ENCODE measurements at places on chromosomes 6 and 20. TPM values are rescaled to one million over a fixed set of nuclear protein-coding genes. Genes with fewer than 3 reads are reported as not detected.

SRSF6 gene
- 151 TPM for total RNA-seq

IL17A gene
- not detected for total RNA-seq

PAK5 gene
- total RNA-seq = 12.5 TPM

FRK gene
- total RNA-seq = 24.3 TPM

RBBP8NL gene
- total RNA-seq = 6.2 TPM

HLA-DQB2 gene
- total RNA-seq = 4.0 TPM

ATP6V1G2 gene
- total RNA-seq = 4.1 TPM

PLG gene
- total RNA-seq = 3.9 TPM

NMBR gene
- not detected for total RNA-seq

ARFGEF3 gene
- 17.6 TPM for total RNA-seq

SOD2 gene
- 189 TPM for total RNA-seq

DNA sequence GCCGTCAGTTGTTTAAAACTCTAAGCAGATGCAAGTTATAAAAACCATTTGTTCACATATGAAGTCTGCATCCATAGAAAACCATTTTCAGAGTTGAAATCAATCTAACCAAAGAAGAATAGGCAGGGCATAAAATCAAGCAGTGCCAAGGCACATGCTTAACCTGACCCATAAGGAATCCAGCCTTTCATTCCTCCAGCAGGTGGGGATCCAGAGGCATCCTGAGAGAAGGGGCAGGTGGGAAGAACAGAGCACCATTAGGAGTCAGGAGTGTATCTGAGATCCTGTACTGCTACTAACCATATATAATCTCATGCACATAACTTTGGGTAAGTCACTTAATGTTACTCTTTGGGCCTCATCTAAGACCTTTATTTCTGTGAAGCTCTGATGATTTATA lies 29.4 kb upstream of the FOXO3 start:
- no peak for DNase-seq

DNA sequence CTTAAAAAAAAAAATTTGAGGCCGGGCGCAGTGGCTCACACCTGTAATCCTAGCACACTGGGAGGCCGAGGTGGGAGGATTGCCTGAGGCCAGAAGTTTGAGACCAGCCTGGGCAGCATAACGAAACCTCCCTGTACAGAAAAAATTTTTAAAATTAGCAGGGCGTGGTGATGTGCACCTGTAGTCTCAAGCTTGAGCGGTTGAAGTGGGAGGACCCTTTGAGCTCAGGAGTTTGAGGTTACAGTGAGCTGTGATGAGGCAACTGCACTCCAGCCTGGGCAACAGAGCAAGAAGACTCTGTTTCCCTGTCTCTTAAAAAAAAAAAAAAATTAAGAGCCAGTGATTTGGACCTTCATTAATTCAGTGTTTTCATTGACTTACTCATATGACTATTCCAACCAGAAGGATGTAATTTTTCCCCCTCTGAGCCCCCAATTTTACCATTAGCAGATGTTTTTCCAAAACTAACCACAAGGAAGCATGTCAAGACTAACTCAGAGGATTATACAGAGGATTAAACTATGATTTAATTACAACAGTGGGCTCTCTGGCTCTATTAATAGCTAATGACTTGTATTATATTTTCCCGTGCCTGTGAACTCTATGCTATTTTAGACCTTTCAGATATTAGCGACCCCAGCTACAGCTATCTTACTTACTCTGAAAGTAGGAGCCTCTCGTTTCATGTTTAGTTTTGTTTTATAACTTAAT lies 75.1 kb downstream of the ARID1B start:
- DNase-seq = no peak

GRCh38 chr6:32627831-32628230 lies 9.4 kb upstream of the HLA-DQA1 start:
- peak; percentile 52 for DNase-seq

DNA sequence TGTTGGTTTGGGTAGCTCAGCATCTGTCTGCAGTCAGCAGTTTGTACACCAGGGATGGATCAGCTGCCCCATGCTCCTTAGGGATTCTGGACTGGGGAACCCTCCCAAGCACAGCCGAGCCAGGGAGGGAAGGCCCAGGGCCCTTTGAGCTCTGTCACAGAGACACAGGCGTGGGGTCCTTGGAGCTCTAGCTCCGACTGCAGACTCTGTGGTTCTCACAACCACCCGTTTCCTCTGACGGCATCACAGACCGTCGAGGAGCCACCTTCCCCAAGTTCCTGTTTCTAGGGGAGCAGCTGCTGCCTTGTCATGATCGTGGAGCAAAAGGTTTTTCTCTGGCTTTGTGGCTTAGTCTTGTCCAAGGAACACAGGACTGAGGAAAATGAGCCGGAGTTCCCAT lies at the start of gene SLA2:
SLA2 (minus strand) TSS at position 199 of the 400 bp plus-strand sequence. CDS start 4,861 bp downstream, outside the sequence.
- peak; percentile 23 for DNase-seq

GRCh38 chr20:18436847-18437246 lies 30.0 kb downstream of the DZANK1 start:
- no peak for DNase-seq

GRCh38 chr6:111803371-111803770 lies 69.9 kb downstream of the FYN start:
- no peak for DNase-seq

DNA sequence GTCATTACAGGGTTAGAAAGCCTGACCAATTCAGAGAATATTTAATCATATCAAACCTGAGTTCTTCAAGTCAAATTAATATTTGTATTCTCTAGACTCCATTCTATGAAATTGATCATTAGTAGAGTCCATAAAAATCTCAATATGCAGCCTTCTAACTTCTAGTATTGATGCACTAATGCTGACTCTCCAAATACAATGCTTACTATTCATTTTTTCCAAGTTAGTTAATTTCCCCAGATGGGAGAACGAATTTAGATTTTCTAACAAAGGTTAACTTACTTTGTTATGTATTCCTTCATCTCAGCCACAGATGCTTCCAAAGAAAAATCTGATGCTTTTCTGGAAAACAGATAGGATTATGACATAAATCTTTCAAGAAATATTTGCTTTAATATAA lies 12.4 kb upstream of the NDRG3 start:
- DNase-seq = no peak

GRCh38 chr6:43001843-43002242 lies 11.9 kb downstream of the MEA1 start:
- no peak for DNase-seq

- DNase-seq = peak; percentile 7
Measured at GRCh38 chr20:2703716-2704475, 11.3 kb downstream of the EBF4 start.

- no peak for DNase-seq
Measured at GRCh38 chr6:168671863-168672546, 231.0 kb downstream of the SMOC2 start.

DNA sequence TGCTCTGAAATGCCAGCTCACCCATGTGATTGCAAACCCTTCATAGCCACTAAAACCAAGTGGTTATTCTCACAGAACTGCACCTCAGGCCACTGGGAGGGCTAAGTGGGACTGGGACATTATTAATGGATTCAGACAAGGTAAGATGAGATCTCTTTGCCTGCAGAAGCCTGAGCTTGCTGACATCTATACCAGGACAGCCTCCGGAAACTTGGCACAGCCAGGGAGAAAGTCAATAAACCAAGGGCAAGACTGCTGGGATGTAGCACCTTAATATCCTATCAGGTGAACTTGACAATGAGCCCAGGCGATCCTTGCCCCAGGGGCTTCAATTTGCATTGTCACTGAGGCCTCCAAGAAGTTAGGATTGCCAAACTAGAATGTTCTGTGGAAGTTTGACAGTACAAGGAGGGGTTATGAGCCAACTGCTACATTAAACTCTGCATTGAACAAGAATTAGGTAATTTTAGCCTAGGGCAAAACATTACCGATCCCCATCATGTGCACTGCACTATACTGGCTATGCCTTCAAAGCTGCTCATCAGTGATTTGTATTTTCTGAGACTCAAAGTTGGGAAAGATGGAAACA lies 60.1 kb upstream of the RALGAPA2 start:
- DNase-seq = no peak

- no peak for DNase-seq
Measured at GRCh38 chr6:63649847-63650265, 14.3 kb downstream of the PHF3 start.

- no peak for DNase-seq
Measured at GRCh38 chr6:52579006-52579660, 2.3 kb upstream of the TRAM2 start.

DNA sequence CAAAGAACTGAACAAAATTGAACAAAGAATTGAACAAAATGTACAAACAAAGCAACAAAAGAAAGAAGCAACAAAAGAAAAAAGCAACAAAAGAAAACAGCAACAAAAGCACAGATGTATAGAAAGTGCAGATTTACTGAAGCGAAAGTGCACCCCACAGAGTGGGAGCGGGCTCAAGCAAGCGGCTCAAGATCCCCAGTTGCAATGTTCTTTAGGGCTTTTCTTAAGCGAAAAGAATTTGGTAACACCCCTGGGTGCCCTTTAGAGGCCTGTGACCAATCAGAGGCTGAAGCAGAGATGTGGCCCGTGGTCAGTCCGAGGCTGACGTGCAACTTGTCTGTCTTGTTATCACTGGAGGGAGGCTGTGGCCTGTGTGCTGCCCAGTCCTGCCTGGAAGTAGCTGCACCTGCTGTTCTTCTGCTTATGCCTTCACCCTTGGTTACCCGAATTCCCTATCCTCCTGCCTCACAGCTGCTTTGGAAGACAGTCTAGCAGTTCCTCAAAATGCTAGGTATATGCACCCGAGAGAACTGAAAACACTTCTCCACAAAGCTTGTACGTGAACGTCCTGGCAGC lies 13.2 kb upstream of the KIF25 start:
- DNase-seq = no peak

DNA sequence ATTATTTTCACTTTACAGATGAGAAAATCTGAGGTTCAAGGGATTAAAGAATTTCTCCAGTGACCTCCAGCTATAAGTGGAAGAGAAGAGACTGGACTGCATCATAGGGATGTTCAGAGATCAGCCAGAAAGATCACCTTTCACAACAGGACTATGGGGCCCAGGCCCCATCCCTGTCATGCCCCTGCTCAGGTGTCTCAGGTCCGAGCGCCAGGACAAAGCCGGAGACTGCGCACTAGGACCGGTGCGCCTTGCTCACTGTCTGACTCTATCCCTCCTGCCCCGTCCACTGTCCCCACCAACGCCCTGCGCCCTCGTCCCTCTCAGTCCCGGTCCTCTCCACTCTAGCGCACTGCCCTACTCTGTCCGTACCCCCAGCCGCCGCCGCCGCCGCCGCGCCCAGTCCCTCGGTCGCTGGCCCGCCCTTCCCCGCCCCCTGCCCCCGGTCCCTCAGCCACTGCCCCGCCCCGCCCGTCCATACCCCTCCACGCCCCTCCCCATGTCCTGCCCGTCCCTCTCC lies 521 bp upstream of the RAD21L1 start:
- no peak for DNase-seq

- DNase-seq = no peak
Measured at GRCh38 chr6:75486850-75487518, 6.6 kb downstream of the FILIP1 start.

DNA sequence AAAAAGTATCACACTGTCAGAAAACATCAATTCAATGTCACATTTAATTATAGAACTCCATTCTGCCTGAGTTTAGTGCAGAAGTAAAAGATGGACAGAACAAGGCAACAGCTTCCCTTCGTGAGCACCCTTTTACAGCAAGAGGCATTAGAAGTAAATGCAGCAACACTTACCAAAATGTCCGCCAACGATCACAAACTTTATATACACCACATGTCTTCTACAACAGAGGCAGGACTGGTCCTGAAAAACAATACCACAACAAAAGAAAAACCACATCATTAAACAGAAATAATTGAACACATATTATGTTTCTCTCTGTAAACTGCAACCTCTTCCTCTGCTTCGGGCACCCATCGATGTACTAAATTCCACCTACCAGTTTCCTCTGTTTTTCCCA lies 92.9 kb downstream of the FYN start:
- DNase-seq = no peak

DNA sequence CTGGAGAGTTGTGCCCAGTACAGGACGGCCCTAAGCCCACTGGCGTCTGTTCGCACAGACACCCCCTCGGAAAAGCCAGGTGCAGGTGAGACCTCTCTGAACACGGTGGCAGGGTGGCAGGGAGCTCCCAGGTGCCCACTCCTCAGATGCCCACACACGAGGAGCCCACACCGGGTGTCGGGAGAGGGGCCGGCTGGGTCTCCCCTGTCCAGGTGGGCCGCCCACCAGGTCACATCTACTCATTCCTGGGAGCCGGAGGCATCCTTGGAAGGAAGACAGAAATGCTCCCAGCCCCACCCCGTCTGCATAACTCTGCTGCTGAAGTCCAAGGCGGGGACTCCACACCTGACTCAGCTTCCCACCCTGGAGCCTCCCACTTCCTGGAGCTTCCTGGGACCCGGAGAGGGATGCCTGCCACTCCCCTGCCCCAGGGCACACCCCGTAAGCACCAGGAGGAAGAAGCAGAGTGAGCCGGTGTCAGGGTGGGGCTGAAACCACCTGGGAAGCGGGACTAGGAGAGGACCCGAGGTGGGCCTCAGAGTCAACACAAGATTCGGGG lies 2.5 kb downstream of the SRMS start:
- DNase-seq = peak; percentile 62

- no peak for DNase-seq
Measured at GRCh38 chr6:61810047-61810446, 476.0 kb downstream of the KHDRBS2 start.

DNA sequence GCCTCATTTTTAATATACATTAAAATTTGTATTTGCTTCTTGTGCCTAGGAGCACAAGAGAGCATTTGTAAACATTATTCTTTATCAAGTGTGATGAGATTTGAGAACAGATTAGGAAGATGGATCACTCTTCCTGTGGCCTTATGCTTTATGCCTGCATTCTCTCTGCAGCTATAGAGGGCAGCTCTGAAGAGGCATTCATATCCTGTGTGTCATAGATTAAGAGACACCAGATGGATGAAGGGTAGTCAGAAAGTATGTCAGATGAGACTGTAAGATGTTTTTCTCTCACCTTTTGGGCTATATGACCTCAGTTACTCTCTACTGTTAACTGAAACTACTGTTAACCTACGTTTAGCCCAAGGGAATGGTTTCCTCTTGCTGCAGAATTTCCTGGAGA lies 61.4 kb downstream of the DNAH8 start:
- no peak for DNase-seq

DNA sequence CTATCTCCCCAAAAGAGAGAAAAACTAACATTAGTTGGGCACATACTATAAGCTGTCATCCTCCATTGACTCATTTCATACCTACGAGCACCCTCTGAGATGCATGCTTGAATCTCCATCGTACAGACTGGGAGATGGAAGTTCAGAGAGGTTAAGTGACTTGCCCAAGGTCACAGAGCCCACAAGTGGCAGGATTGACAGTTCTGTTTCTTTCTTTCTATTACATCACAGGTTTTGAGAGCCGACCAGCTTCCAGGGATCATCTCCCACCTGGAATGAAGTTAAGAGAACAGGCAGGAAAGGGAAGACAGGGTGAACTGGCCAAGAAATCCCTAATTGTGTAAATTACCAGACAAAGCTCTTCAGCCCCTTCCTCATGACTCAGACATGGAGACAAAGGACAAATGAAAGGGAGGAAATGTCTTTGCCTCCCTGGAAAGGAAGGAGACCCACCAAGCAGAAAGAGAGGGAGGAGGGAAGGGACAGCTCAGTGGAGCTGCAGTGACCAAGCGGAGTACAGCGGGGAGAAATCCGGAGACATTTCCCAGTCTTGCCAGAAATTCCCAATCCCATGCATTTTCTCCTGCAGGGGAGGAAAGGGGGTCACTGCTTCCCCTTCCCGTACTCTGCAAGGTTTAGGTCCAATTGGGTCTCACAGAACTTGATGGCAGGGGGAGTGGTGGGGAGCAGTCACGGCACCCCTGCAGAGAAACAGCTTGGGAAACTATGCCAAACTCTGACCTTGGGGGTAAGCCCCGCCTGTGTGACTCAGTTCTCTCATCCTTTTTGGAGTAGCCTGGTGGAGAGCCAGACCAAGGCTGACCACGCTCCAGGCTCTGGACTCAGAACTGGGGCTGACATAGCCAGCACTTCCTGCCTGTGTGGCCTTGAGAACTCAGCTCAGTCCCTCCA lies 154.3 kb downstream of the ANKRD60 start:
- peak; percentile 32 for DNase-seq

All from mucosa of gallbladder (tissue), 1 donor.